ENCODE measurements at places on chromosomes 11 and 22.

GRCh38 chr22:17964643-17965042, 59.7 kb downstream of the MICAL3 start:
- no peak for DNase-seq

GRCh38 chr11:74182635-74183034, 11.5 kb downstream of the PPME1 start:
- no peak for DNase-seq

DNA sequence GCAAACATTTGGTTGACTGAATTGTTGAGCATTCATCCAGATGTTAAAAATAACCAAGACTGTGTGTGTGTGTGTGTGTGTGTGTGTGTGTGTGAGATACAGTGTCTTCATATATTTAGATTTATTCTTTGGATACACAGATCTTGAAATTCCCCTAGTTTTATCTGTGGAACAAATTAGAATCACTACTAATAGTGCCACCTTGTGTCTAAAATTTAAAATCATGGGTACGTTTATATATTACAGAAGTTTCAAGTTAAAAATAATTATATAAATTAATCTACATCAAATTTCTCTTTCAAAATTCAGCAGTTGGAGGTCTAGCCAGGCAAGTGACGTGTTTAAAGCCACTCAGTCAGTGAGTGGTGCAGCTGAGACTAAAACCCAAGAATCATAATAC, 1566.2 kb upstream of the TENM4 start:
- DNase-seq: peak; percentile 6

DNA sequence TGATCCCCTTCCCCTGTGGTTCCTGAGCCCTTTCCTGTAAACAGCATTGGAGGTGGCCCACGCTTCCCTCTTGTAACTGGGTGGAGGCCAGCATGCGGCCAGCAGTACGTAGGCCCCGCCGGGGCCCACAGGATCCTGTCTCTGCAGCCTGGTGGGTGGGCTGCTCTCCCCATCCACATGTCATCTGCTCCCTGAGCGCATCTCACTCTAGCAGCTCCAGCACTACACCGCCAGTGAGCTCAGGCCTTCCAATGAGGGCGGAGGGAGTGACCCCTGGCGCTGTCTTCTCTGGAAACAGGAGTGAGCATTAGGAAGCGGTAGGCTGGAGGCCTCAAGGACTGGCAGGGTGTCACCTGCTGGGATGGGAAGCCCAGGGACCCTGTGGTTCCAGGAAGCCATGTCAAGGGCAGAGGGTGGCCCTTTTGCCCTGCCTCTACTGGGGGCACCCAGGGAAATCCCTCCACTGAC, 363.9 kb downstream of the TBC1D22A start:
- DNase-seq: no peak

GRCh38 chr11:18706330-18707243, 8.0 kb downstream of the TMEM86A start:
- DNase-seq: peak; percentile 24

GRCh38 chr22:42317008-42317407, 46.6 kb upstream of the TCF20 start:
- DNase-seq: no peak

- no peak for DNase-seq
Observed at GRCh38 chr11:80916173-80916798, 1475.5 kb upstream of the TENM4 start.

DNA sequence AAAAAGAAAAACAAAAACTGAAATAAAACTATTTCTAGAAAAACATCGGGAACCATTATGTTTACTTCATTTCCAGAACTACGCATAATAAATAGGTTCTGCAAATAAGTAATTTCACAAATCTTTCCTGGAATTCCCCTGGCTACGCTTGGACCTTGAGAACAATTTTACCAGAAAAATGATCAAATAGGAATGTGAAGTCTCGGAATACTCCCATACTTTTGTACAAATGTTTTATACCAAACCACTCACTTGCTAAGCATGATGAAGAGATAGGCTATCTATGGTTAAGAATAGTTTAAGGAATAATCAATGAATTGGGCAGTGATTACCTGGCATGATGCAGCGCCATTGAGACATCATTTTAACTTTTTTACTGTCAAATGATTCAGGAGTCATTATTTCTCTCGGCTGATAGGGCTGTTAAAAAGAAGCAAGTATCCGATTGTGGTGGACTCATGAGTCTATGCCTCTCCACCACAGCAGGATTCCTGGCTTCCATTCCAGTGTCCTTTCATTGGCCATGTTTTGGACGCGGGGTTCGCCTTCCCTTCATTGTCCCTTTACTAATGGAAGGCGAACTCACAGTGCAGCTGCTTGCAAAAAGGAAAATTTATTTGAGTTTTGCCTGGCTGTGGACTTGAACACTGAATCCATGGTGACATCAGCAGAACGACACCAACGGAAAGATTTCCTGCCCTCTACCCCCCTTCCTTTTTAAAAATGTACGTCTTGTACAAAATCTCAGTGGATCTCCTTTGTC, 39.9 kb upstream of the BLID start:
- peak; percentile 50 for DNase-seq

- DNase-seq: no peak
Observed at GRCh38 chr11:1654388-1655167, 25.0 kb downstream of the KRTAP5-5 start.

GRCh38 chr22:22057617-22058378, 75.2 kb upstream of the TOP3B start:
- no peak for DNase-seq

DNA sequence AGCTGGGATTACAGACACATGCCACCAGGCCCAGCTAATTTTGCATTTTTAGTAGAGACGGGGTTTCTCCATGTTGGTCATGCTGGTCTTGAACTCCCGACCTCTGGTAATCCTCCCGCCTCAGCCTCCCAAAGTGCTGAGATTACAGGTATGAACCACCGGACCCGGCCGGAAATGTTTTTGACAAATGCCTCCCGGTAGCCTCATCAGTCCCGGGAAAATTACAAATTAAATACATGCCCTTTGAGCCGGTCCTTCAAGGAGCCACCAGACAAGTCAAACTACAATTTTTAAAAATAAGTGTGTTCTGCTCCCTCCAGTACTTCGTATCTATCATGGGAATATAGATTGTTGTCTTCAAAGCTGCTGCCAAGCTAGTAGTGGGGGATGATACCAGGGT, 17.5 kb downstream of the WBP2NL start:
- DNase-seq: no peak

GRCh38 chr11:111494040-111494439, 18.1 kb downstream of the BTG4 start:
- no peak for DNase-seq

- DNase-seq: no peak
Observed at GRCh38 chr11:47955061-47955755, 25.2 kb upstream of the PTPRJ start.

DNA sequence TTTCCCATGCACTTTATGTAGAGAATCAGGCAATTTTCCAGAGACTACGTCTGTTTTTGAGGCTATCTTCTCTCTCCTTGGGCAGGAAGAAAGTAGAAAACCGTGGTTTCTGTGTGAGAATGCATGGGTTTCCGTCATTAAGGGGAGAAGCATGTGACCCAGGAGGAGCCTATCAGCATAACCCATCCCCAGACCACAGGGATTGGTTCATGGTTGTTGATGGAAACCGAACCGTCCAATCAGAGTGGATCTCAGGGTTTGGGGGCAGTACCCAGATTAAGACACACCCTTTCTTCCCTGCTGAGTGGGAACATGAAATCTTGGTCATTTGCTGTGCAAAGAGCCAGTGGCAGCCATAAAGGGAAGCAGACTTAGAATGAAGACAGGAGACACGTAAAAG, 517.8 kb downstream of the MN1 start:
- no peak for DNase-seq

DNA sequence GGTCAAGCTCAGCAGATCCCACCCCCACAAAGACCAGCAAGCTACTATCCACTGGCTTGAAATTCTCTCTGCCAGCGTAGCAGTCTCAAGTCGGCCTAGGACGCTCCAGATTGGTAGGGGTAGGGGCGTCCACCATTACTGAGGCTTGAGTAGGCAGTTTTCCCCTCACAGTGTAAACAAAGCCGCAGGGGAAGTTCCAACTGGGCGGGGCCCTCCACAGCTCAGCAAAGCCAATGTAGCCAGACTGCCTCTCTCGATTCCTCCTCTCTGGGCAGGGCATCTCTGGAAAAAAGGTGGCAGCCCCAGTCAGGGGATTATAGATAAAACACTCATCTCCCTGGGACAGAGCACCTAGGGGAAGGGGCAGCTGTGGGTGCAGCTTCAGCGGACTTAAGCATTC, 1064.9 kb upstream of the TENM4 start:
- DNase-seq: no peak

- no peak for DNase-seq
Observed at GRCh38 chr22:31363885-31364465, 17.8 kb upstream of the PATZ1 start.

DNA sequence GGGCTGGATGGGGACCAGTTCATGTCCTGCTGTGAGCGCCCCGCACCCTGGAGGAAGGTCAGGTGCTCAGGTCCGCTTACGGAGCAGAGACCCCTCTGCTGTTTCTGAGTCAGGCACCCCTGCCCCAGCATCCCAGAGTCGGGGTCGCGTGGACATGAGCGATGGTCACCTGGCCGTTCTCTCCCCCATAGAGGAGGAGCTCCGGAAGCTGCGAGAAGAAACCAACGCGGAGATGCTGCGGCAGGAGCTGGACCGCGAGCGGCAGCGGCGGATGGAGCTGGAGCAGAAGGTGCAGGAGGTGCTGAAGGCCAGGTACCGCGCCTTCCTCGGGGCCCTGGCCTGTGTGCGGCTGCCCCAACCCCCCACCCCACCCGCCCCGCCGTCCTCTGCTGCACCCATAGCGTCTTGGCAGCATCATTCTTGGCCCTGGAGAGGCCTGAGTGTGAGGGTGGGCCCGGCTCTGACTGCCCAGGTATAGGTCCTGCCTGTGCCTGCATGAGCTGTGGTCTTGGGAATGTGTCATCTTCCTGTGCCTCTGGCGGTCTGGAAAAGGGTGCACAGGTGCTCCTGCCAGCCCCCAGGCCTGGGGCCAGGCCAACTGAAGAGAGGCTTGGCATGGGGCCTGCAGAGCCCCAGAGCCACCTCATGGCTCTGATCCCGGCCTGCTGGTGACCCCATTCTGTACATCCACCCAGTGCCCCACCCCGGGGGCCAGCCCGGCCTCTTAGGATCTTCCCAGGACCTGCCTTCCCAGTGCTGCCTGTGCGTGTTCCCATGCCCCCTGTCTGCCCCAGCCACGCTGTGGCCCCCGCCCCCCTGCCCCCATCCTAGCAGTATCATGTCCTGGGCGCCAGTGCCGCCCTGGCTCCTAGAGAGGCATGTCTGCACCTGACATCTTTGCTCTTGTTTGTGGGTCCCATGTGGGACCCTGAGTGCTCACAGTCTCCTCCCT, 38.1 kb downstream of the GRAMD4 start:
- no peak for DNase-seq

- no peak for DNase-seq
Observed at GRCh38 chr22:35622191-35622913, 5.2 kb upstream of the MB start.

DNA sequence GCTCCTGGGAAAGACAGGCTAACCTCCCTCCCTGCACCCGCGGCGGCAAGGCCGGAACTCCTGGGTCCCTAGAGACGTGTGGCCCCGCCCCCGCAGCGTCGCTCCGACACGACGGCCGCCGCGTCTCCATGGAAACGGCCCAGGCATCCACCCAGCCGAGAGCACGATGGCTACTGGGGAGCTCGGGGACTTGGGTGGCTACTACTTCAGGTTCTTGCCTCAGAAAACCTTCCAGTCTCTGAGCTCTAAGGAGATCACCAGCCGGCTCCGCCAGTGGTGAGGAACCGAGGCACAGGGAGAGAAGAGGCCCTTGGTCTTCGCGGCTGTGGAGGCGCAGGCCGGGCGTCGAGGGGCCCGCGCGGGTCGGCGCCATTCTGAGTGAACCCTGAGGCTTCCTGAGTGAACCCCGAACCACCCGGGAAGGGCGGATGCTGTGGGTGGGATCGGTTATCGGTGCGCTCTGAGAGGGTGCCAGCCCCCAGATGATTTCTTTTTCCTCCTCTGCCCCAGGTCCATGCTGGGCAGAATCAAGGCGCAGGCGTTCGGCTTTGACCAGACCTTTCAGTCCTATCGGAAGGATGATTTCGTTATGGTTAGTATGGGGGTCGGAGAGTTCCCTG, at the start of gene CFAP300:
CFAP300 (plus strand) TSS at position 133 of the 620 bp plus-strand sequence; CDS start at position 167, 34 bp downstream.
- DNase-seq: peak; percentile 45

- DNase-seq: no peak
Observed at GRCh38 chr11:72553706-72554105, 119.4 kb upstream of the CLPB start.

DNA sequence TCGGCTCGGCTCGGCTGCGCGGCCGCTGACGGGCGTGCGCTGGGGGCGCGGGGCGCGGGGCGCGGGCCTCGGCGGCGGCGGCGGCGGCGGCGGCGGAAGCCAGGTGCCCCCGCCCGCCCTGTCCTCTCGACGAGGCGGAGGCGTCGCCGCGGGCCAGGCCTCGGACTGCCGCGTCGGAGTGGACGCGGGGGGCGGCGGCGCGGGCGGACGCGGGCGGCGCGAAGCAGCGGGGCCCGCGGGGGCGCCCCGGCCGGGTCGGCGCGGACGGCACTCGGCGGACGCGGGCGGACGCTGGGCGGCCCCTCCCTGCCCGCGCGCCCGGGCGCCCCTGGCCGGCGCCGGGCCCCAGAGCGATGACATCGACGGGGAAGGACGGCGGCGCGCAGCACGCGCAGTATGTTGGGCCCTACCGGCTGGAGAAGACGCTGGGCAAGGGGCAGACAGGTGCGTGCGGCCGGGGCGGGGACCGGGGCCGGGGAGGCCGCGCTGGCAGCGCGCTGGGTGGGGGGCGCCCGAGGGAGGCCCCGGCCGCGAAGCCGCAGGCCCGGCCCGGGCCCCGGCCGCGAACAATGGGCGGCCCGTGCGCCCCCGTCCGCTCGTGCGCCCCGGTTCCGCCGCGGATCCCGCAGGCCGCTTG, at the start of gene BRSK2:
BRSK2 (plus strand) TSS at position 3 of the 637 bp plus-strand sequence; CDS start at position 354, 351 bp downstream.
- DNase-seq: no peak

DNA sequence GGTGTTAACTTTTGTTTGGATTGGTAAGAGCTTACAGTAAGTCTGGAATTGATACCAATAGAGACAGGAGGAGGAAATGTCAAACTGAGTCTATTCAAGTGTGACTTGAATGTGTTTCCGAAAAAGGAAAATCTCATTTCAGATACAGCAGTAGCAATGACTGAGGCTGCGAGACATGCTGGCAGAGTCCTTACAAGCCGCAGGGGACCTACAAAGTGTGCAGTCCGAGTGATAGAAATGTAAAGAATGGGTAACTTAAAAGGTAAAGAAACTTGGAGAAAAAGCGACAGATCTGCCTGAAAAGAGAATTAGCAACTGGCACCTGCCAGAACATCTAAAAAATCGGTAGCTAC, 444 bp downstream of the CWF19L2 start:
- no peak for DNase-seq

- DNase-seq: no peak
Observed at GRCh38 chr11:104000798-104001197, 35.6 kb upstream of the DDI1 start.

- DNase-seq: no peak
Observed at GRCh38 chr22:47357493-47357892, 595.0 kb downstream of the TBC1D22A start.

- no peak for DNase-seq
Observed at GRCh38 chr22:39894554-39895092, 1.1 kb upstream of the ENTHD1 start.

- DNase-seq: no peak
Observed at GRCh38 chr11:2074266-2074825, 64.8 kb downstream of the IGF2 start.

Data from hippocampal formation (tissue), 2 donors.